ENCODE measurements at places on chromosomes 1 and 21.

- peak; percentile 55 for DNase-seq
Observed at GRCh38 chr1:38026592-38027200, 14.2 kb downstream of the UTP11 start.

DNA sequence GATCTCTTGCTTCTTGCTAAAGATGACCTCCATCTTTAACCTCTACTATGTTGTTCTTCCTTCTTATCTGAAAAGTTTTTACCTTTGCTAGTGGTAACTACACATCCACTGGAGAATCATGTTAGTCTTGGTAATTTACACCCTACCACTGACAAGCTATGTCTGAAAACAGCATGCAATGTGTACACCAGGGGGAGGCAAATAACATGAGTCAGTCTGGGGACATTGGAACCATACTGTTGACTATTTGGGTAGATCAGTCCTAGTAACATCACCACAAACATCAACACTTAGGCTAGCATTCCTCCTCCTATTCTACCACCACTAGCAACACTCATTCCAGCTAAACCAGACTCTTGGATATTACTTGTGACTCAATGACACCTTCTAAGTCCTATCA is 549.0 kb downstream of the KCNT2 start:
- DNase-seq = no peak

DNA sequence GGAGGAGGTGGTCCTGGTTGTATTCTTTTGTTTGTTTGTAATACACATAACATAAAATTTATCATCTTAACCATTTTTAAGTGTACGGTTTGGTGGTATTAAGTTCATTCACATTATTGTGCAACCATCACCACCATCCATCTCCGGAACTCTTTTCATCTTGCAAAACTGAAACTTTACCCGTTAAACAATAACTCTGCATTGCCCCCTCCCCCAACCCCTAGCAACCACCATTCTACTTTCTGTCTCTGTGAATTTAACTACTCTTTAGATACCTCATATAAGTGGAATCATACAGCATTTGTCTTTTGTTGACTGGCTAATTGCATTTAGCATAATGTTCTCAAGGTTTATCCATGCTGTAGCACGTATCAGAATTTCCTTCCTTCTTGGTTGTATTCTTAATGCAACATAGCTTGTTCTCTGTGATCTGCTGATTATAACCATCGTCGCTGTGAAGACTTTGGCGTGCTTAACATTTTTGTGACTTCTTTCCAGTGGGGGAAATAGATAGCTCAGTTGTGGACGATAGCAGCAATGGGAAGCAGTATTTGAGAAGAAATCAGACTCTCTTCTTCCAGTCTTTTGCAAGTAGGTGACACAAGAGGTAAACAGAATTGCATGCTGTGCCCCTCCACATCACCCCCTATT is 117.5 kb upstream of the HOOK1 start:
- no peak for DNase-seq

DNA sequence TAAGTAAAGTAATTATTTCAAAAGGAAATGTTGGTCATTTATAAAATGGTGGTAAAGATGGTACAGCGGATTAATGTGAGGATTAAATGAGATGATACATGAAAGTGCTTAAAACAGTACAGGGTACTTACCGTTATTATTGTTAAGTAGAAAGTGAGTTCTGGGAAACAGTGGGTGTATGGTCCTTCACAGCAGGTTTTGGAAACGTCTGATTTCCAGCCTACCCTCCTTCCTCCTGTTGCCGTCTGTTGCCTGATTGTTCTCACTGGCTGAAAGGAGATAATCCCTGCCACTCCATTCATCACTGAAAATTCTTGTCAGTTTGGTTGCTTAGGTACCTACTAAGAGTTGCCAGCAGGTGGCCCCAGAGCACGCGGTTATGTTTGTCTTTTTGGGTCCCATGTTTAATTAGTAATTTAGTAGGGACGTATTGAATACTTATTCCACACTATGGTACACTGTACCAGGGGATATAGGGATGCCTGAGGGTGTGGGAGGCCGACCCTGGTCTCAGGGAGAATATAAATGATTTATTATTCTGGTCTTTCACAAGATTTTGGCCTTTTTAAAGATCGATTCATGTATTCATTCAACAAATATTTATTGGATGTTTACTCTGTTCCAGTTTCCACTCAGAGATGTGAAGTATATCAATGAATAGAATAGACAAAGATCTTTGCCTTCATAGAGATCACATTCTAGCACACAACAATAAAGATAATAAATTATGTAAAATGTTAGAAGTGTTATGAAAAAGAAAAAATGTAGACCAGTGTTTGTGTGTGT is 30.8 kb upstream of the RPTN start:
- DNase-seq = peak; percentile 60

- DNase-seq = no peak
Observed at GRCh38 chr21:27026501-27026900, 59.6 kb upstream of the ADAMTS5 start.

DNA sequence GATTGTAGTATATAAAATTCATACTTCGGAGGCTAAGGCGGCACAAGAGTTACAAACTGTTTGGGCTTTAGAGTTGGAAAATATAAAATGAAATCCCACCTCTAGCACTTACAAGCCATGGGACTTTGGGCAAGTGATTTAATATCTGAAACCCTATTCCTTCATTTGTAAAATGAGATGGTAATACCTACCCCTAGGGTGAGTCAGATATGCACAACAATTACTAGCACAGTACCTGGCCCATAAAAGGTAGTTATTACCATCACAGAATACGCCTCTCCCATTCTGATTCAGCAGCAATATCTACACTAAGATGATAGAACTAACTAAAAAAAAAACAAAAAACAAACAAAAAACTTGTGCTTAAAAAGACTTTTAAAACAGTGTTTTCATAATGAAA is 3.5 kb downstream of the KLHL12 start:
- no peak for DNase-seq

DNA sequence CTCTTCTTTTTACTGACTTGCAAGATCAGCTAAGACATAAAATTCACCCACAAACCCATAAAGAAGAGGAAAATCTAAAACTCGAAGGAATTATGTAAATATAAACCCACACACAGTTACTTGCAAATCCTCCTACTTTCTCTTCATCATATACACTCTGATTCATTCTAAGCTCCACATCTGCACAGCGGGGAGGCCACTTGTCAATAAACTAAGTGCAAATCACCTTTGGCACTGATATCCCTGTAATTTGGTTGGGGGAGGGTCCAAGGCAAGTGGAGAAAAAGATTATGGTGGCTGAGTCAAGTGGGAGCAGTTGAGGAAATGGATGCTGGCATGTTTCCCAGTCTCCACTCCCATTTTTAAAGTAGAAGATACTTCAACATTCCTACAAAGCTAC is 596.5 kb downstream of the MATN1 start:
- no peak for DNase-seq

GRCh38 chr1:20134995-20135394 is 4.1 kb upstream of the PLA2G2F start:
- no peak for DNase-seq

DNA sequence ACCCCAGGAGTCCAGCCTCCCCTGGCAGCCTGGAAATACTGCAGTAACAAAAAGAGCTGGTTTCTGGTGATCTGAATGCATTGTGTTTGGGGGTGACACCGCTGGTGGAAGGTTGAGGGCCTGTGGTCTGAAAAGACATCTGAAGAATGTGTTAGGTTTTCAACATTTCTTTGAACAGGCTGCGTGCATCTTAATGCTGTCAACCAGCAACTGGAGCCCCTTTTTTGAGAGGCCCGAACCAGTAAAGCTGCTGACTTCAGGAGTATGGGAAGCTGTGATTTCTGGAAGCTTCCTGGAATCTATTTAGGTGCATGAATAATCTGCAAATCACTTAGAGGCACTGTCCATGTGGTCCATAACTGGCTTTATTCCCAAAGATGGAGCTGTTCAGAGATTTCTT is 17.0 kb downstream of the ATP5PO start:
- DNase-seq = no peak

GRCh38 chr1:57378534-57378933 is 45.3 kb downstream of the DAB1 start:
- DNase-seq = no peak

- no peak for DNase-seq
Observed at GRCh38 chr1:54665852-54666251, 24.3 kb downstream of the MROH7 start.

- DNase-seq = no peak
Observed at GRCh38 chr21:28332796-28333195, 659.9 kb downstream of the LTN1 start.

DNA sequence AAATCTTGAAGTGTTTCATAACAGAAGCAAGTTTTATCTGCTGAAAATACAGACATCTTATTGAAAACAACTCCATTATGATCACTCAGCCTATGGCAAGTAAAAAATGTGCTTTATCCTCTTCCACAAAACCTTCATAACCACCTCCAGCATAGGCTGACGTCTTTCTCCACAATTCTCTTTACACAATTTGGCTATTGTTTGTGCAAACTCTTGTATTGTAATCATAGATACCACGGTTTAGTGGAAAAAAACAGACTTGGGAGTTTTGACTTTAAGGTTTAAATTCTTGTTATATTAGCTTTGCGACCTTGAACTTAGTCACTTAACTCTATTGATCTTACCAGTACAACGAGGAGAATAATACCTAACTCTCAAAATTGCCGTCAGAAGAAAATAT is 126.1 kb downstream of the PLD5 start:
- no peak for DNase-seq

GRCh38 chr1:167249702-167250101 is 29.0 kb downstream of the POU2F1 start:
- no peak for DNase-seq

DNA sequence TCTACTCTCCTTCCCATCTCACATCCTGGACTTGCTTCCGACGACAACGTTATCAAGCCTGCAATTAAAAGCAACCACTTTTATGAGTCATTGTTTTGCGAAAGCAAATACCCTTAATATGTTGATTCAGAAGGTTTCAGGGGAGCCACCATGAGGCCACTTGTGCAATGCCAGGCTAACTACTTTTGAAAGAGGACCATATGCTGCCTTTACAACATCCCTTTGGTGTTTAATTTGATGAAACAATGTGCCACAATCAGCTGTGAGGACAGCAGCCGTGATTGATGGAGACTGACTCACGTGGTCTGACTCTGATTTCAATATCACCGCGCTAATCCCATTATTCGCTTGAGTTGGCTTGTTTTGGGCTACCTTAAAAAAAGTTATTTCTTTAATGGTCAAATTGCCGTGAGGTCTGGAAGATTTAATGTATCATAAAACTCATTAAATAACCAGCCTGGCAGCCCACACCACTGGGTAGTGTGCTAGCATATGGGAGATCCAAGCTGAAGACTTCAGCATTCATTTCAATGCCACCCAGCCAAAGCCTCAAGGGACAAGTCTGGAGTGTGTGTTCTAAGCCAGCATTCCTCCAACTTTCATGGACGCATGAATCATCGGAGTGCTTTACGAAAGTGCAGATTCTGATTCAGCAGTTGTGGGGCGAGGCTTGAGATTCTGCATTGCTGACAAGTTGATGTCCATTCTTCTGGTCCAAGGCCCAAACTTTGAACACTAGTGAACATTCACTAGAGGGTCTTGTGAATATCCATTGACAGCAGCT is 73.3 kb upstream of the PAXBP1 start:
- DNase-seq = peak; percentile 62

GRCh38 chr1:245453541-245453940 is 298.8 kb downstream of the KIF26B start:
- DNase-seq = no peak

GRCh38 chr1:223747838-223748335 is 35.5 kb downstream of the CAPN2 start:
- DNase-seq = peak; percentile 44

GRCh38 chr1:110159168-110159567 is 8.9 kb downstream of the SLC6A17 start:
- DNase-seq = no peak

DNA sequence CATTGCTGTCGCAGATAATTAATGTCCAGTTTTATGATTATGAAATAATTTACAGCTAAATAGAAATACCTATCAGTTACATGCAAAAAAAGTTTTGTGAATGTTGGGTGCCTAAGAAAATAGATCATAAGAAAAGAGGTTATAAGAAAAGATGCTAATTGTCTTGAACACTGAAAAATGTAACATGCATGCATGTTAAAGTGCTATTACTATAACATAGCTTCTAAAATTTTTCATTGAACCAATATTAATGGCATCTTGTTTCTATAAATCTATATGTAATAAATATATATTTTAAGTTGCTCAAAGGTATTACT is 35.5 kb upstream of the SCYL3 start:
- no peak for DNase-seq

GRCh38 chr1:39688706-39689105 is 2.5 kb downstream of the HPCAL4 start:
- DNase-seq = no peak

GRCh38 chr1:54272134-54272533 is 72.2 kb downstream of the MRPL37 start:
- no peak for DNase-seq

DNA sequence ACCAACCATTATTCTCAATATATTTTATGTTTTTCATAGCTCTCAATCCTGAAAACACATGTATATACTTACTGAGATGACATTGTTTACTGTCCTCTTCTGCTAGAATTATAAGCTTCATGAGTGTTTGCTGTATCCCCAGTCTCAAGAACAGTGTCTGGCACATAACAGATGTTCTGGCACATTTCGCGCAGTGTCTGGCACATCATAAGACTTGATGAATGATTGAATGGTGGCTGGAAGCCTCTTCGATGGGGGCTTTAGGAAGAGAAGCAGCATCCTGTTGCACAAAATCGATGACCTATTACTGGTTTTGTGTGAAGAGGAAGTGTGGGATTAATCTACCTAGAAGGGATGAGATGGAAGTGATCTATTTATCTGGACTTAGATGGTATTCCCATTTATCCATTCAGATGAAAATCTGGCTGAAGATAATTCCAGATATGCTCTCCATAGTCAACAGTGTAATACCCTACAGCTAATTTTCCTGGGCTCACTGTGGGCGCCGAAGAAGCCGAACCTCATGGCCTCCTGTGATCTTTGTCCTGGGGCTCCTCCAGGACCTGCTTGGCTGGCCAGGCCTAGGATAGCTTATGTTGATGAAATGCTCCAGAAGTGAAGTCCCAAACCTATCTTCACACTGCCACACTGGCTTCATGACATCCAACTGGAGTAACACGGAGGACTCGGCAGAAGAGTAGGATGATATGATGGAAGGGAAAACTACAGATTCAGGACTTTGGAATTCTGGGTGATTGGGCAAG is 26.5 kb downstream of the CD34 start:
- DNase-seq = no peak

DNA sequence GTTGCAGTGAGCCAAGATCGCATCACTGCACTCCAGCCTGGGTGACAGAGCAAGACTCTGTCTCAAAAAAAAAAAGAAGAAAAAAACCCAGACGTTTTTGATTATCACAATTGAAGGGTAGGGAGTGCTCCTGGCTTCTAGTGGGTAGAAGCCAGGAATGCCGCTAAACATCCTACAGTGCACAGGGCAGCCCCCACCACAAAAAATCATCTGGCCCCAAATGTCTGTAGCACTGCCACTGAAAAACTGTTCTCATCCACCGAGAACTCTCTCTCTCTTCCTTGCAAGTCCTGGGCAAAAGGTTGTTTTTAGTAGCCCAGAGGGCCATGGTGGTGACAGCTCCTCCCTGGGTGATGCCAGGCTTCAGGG is 35.6 kb upstream of the GPR157 start:
- no peak for DNase-seq

GRCh38 chr21:45319461-45320211 is 31.9 kb upstream of the POFUT2 start:
- DNase-seq = peak; percentile 24

- DNase-seq = no peak
Observed at GRCh38 chr1:47410068-47410455, 6.0 kb upstream of the FOXE3 start.
